CD8-positive, alpha-beta T cell (primary cell): ENCODE measurements at places on chromosomes 6 and 20.
A peak's percentile ranks its signal among the peaks of the same experiment; 100 is the strongest.

DNA sequence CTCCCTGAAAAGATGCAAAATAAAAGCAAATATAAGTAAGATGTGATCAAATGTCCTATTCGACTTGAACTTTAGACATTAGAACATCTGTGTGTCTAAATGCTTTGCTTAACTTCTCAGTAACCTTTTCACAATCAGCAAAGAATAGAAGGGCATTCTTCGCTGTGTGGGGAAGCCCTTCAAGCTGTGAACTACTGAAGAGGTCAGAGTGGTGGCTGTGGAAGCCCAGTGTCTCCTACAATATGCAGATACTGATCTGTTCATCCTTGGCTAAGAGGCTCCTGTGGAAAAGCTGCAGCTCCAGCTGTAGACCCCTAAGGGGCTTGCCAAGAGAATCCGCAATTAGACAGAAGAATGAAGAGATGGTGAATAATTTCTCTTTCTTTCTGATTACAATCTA lies 400.3 kb upstream of the SASH1 start:
- no peak for DNase-seq

DNA sequence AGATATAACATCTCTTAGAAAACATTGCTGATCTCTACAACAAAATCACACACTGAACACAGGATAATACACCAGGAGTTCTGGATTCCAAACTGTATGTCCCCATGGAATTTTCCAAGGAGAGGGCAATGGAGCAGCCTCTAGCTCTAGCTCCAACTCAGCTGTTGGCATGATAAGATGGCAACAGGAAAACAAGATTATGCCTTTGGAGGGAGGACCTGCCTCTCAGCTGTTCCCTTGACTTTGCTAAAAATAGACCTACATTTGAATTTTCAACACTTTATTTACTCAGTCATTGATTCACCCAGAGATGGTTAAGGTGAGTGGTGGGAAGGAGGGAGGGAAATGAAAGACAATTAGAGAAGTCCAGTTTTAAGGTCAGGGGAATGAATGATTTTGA lies 246.7 kb downstream of the ALDH8A1 start:
- no peak for DNase-seq

GRCh38 chr6:49528571-49528970 lies 21.9 kb upstream of the C6orf141 start:
- DNase-seq = no peak

DNA sequence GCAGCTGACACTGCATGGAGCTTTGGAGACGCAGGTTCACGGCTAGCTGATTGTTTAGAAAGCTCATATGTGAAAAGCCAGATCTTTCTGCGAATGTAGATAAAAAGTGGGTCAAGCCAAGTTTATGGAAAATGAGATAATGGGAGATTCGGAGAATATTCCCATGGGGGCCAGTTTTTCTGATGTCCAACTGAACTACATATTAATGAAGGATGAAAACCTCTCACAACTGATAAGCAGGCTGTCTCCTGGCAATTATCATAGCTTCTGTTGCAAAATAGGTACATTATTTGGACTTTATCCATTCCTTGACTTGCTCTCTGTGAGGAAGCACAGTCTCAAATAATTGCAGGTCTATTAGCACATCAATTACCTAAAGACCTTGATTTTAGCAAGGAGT lies 21.1 kb downstream of the HDGFL1 start:
- no peak for DNase-seq

DNA sequence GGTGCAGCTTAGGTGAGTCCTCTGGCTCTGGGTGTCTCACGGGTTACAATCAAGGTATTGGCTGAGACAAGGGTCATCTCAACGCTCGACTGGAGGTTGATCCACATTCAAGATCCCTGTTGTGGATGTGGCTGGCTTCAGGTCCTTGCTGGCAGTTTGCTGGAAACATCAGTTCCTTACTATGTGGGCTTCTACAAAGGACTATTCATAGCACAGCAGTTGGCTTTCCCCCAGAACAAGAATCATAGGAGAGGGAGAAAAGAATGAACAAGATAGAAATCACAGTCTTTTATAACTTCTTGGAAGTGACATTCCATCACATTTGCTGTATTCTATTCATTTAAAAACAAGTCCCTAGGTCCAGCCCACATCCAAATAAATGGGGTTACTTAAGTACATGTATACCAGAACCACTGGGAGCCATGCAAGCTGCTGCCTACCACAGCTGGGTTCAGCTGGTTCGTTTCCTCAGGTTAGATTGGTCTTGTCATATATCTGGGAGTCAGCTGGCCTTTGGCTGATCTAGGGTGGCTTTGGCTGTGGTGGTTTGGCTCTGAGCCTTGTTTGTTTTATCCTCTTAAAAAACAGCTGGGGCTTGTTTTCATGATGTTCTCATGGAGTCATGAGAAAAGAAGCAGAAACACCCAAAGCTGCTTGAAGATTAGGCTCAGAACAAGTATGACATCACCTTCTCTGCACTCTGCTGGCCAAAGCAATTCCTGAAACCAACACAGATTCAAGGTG lies 433.2 kb upstream of the SPTLC3 start:
- DNase-seq = no peak

DNA sequence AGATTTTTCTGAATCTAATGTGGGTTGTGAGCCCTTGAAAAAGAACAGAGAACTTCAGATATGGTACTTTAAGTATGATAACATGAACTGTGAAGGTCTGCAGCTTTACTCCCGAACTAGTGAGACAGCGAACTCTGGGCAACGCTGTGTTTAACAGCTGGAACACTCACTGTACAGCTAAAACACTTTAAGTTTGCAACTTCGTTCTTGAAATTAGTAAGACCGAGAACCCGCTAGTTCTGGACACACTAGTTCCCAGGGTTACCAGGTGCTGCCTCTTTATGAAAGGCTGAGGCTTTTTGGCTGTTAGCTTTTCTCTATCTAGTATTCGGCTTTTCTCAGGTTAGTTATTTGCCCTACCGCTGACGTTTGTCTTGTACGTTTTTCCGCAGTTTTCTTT lies 52.9 kb downstream of the RIOK1 start:
- DNase-seq = no peak

DNA sequence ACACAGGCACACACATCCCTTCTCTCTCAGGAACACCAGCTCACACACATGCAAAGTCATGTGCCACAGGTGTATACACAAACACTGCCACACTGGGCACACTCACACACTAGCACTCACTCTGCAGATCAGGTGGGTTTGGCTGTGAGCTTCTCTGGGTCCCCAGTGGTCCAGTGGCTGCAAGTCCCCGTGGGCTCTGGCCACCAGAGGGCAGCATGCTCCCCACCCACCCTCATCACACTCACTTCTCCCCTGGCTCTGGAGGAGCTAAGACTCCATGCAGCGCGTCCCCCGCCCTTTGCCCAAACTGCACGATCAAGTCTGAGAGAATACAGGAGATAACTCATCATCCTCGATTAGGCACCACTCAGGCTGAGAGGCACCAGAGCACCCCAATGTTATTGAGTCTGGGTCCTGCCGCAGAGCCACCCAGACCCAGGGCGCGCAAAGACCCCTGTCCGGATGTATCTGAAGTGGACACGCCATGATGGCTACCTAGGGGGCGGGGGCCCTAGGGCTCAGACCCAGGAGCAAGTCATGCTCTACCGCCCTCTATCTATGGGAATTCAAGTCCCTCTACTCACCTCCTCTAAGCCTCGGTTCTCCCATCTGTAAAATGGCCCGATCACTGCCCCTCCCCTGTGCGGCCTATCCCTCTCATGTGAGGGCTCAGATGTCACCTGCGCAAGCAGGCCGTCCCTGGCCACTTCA lies 90.5 kb downstream of the GRM4 start:
- DNase-seq = peak; percentile 36

- DNase-seq = no peak
Measured at GRCh38 chr20:50501972-50502745, 8.0 kb upstream of the PTPN1 start.

GRCh38 chr20:22462975-22463914 lies 121.1 kb downstream of the FOXA2 start:
- DNase-seq = no peak

- DNase-seq = no peak
Measured at GRCh38 chr20:2171266-2171790, 69.7 kb downstream of the STK35 start.

DNA sequence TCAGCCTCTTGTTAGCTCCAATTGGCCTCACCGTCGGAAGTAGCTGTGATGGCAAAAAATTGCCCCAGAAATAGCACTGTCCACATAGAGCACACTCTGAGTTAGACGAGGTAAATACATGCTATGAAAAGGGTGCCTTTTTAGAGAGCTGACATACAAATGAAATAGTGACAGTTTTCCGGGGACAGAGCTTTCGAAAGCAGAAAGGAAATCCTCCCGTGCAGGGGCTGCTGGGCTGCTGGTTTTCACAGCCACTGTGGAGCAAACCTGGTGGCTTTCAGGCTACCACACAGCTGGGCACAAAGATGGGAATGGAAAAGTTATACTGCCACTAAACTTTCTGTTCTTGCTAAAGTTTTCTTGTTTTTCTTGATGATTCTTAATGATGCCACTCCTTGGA lies 8.3 kb downstream of the SLPI start:
- no peak for DNase-seq

DNA sequence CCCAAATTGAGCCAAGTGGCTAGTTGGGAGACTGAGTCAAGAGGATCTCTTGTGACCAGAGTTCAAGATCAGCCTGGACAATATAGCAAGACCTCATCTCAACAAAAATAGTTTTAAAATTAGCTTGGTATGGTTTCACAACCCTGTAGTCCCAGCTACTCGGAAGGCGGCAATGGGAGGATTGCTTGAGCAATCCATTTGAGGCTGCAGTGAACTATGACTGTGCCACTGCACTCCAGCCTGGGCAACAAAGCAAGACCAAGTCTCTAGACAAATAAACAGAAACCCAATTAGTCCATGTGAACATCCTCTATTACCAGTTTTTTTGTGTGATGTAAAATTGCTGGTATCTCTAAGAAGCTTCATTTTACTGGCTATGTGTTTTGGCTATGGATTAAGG lies 106.2 kb downstream of the TULP4 start:
- no peak for DNase-seq

DNA sequence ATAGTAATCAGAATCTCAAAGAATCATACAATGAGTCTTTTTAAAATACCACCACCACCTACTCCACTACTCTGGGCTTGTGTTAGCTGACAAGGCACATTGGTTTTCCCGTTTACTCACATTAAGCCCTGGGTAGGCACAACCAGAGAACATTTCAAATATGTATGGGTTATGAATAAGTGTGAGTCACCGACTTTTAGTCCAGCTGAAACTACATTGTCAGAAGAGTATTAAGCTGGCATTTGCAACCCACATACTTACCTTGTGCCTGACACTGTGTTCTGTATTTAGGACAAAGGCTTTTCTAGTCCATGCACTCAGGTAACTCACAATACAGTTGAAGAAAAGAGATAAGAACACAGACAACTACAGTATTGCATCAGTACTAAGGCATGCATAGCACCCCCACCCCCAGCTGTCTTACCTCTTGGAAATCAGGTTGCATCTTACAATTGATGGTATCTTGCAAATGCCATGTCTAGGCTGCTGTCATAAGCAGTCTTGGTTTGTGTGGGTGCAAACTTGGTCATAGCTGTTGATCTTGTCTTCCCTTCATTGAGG lies 40.3 kb upstream of the AHI1 start:
- DNase-seq = no peak

DNA sequence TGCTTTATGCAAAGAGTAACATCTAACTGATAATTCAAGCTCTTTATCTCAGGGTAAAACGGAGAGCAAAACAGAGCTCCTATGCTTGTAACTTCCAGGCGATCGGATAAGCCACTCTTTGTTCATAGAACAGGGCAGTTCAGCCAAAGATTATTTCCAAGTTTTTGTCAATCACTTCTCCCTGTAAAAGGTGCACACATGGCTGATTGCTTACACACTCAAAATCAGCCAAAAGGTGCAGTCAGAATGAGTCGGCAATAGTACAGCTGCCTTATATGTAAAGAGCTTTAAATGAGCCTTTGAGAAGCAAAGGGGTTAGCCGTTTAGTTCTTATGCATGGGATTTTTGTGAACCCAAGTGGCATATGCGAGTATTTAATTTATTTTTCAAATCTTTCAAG lies 449.6 kb upstream of the POU3F2 start:
- DNase-seq = no peak

- no peak for DNase-seq
Measured at GRCh38 chr6:140274548-140274947, 900.1 kb upstream of the CITED2 start.

DNA sequence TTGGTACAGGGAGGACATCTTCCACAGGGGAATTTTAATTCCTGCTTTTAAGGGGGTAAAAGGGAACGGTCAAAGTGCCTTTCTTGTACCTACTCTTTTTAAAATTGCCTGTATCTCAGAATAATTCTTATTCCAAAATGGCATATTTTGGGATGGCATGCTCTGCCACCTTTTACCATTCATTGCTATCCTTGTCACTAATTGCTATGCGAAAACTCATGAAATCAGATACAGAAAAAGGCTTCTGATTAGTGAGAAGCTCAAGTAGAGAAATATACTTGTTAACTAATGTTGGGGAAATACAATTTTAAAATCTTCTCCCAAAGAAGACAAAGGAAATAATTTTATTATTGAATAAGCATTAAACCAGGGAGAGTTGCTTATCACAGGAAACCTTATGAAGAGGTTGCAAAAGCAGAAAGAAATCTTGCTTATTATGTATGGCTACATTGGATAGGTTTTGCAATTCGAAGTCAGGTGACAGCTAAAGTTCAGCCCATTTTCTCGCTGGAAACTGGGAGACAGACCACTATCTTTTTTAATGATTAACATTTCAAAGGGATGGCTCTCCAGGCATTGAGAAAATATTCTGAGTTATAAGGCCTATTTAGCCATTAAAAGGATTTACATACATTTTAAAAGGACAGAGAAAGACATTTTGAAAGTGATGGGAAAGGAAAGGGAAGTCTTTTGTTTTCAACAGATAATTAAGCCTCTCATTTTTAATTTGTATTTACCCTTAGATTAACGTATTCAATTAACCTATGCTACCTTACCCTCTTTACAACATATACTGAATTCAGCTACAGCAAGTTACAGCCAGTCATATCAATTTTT lies 110.3 kb upstream of the PRSS16 start:
- DNase-seq = no peak

- no peak for DNase-seq
Measured at GRCh38 chr20:50886184-50886790, 45.0 kb downstream of the ADNP start.

DNA sequence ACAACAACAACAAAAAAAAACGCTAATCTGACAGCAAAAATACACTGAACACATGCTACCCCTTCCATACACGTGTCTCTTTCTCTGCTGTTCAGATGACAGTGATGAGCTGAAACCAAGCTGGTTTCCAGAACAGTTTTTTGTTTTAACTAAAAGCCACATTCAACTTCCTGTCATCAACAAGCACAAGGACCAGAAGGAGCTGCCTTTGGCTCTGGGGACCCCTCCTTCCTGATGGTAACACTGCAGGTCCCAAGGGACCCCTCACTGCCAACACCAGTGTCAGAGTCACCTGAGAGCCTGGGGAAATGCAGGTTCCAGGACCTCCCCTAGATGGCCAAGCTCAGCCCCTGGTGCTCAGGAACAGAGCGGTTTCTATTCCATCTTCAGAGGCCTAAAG lies 6.0 kb downstream of the CST7 start:
- peak; percentile 76 for DNase-seq

DNA sequence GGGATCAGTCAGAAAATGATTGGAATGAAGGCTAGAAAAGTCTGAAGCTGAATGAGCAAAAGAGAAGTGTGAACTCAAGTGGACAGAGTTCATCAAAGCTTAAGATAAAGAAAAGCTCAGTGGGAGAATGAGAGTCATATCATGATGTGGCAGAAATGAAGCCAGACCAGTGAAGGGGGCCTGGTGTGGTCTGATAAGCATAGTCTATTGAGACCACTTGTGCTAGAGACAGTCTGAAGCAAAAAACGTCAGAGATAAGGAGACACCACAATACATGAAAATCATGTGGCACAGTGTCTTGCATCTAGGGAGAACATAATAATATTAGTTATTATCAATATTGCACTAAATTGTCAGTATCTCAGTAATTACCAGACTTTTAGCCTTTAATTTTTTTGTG lies 601.5 kb downstream of the UTRN start:
- no peak for DNase-seq
